ENCODE measurements at places on chromosomes 16 and 17. TPM values are rescaled to one million over a fixed set of nuclear protein-coding genes. Genes with fewer than 3 reads are reported as not detected.

- H3K4me1 ChIP-seq, result peaks cover 24% of the 10 kb centered on the region
- H3K27me3 ChIP-seq, result no peaks in the 10 kb centered on the region
- no peaks in the 10 kb centered on the region for H3K36me3 ChIP-seq
- DNase-seq, result no peak
Measured at GRCh38 chr16:25012525-25012991, 2.6 kb downstream of the ARHGAP17 start.

Gene LDHD
- 0.73 TPM for total RNA-seq

- H3K4me1 ChIP-seq, result no peaks in the 10 kb centered on the region
- H3K36me3 ChIP-seq, result no peaks in the 10 kb centered on the region
- no peaks in the 10 kb centered on the region for H3K27me3 ChIP-seq
- H3K4me3 ChIP-seq, result no peak overlapping the region
- DNase-seq, result peak; percentile 15
Measured at GRCh38 chr17:64736804-64737492, 74.8 kb upstream of the SMURF2 start.

Gene KRTAP4-1
- total RNA-seq, result not detected

GRCh38 chr17:66778531-66779236 is 56.2 kb upstream of the CACNG5 start:
- no peak overlapping the region for H3K4me3 ChIP-seq
- no peaks in the 10 kb centered on the region for H3K27me3 ChIP-seq
- H3K36me3 ChIP-seq, result peaks cover 21% of the 10 kb centered on the region

All from naive thymus-derived CD4-positive, alpha-beta T cell (primary cell).